Activated CD8-positive, alpha-beta memory T cell treated with anti-CD3 and anti-CD28 coated beads for 48 hours (primary cell): ENCODE measurements at places on chromosomes 6 and 20.

DNA sequence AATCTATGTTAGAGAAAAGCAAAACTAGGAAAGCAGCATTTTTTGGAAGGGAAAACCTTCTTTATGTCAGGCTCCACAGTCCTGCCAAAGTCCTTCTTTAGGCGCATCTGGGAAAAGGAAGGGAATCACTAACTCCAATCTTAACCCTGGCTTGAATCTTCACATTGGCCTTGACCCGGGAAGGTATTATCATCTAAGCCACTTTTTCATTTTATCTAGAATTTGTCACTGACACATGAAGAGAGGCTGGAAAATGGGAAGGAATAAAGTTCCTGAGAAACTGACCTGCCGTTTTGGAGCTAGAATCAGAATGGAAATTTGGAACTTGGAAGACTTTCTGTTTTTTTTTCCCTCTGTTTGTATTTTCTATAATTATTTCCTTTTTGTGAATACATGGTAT, 53.4 kb upstream of the UTRN start:
- DNase-seq, result no peak

DNA sequence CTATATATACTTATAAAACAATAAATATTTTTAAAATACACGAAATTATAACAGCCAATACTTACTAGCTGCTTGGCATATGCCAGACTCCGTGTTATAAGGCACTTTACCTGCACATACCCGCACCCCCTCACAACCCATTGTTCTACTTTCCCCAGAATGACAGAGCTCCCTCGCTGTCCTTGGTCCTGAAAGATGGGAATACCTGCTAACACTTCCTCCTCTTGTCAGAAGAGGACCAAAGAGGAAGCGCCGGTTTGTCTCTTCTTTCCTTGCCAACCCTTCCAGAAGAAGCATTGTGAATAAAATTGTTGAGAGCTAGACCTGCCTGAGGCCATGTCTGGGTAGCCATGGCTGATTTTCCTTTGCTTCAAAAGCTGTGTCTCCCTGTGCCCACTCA, 149.3 kb downstream of the PTPRT start:
- DNase-seq, result no peak

DNA sequence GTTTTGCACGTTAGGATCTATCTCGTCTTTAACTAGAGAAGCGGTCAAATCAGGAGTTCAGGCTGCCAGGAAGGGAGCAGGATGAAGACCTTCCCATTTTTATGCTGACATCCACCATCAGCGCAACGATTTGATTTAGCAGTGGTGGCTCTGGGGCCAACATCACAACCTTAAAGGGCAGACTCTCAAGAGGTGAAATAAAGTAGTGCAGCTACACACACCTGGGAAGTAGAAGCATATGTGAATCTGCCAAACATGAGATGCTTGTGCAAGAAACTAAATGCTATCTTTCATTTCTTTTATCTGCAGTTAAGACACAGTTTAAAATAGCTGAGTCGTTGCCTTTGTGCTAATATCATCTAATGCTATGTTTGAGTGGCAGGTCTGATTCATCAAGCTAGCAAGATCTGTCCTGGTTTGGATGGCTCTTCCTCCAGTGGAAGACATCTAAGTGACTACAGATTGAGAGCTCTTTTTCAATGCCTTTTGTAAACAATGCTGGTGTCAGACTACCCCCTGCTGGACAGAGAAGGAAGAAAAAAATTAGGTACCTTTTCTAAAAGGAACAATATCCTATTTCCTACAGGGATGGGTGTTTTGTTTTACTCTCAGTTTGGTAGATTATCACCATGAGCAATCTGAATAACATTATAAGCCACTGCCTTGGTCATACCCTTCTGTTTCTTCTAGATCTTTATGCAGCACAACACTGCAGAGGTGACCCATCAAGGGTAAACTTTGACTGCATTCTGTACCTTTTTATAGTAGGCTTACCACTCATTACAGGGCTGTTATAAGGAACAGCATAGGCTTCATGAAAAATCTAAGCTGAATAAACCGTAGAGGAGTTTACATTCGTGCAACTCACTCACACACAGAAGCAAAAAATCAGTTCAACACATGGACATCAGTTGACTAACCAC, 171.6 kb upstream of the FBXL4 start:
- DNase-seq, result no peak

GRCh38 chr6:167588181-167588919, 238.4 kb upstream of the AFDN start:
- DNase-seq, result no peak

GRCh38 chr20:33789109-33789857, 21.9 kb upstream of the CHMP4B start:
- no peak for DNase-seq

- DNase-seq, result no peak
These were observed 223.1 kb upstream of the PRDM1 start for GRCh38 chr6:105862936-105863607.

DNA sequence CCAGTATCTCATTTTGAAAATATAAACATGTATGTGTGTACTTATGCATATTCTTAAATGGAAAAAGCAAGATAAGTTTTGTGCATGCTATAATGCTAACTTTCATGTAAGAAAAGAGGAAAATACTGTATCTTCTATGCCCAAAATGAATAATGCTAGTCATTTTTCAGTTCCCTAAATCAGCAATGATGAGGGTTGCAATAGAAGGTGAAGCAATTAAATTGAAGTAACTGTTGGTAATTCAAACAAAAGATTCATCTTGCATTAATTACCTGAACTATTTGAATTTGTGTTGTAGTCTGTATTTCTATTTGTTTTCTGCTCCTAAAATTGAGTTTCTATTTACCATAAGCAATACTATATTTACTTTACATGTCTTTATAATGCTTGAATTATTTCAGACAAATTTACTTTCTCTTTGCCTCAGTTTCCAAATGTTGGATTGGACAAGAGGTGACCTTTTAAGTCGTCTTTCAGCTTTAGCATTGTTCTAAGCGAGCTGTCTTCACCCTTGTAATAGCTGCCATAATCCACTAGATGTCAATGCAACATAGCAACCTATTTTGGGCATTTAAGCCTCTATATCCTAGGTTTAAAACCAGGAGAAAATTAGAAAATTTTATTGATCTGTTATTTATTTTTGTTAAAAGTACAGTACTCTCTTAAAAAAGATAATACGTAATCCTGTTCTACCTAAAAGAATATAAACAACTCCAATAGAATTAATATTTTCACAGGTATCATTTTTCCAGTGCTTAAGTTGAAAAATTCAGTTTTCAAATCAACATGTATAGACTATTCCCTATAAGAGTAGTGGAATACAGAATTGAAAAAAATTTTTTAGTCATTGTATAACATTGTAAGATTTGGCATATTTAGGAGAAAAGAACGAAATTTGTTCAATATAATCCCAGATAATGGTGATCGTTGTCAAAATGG, 52.3 kb upstream of the IFNGR1 start:
- DNase-seq, result no peak

- DNase-seq, result no peak
These were observed 57.8 kb upstream of the TAB2 start for GRCh38 chr6:149259753-149260152.

DNA sequence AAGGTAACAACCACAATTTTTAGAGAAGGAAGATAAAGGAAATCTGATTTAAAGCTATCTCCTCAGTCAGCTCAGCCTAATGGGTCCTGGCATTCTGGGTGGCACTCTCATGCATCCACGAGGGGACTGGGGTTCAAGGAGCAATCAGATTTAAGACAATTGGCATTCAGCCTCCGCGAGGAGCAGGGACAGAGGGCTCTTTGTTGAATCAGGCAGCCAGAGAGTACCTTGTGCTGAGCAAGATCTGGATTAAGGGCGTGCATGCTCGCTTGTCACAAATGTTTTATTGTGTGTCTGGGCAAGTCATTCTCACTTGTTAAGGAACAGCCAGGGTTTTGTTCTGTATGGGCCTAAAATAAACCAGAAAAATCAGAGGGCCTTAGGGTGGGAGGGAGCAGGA, 475.3 kb upstream of the NRSN1 start:
- no peak for DNase-seq

GRCh38 chr6:5208057-5208456, 52.7 kb downstream of the LYRM4 start:
- no peak for DNase-seq

- DNase-seq, result no peak
These were observed 31.4 kb downstream of the RIN2 start for GRCh38 chr20:19789446-19789845.

DNA sequence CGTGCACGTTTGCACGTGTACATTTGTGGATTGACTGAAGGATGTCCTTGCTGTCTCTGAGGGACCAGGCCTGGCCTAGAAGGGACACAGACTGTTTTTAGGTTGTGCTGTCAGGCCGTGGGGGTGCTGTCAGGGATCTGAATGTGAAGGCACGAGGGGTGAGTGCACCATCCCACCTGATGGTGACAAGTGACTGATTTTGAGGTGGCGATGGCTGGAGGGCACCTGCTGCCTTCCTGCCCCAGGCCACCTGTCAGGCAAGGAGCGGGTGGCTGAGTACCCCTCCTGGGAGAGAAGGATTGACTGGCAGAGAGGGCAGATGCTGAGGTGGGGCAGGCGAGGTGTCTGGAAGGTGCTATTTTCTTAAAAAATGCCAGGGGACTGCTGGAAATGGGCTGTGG, 1.2 kb downstream of the RAB44 start:
- no peak for DNase-seq

- DNase-seq, result no peak
These were observed 8.8 kb downstream of the DEFB129 start for GRCh38 chr20:235891-236290.
